ENCODE measurements at places on chromosomes 7 and 10.

DNA sequence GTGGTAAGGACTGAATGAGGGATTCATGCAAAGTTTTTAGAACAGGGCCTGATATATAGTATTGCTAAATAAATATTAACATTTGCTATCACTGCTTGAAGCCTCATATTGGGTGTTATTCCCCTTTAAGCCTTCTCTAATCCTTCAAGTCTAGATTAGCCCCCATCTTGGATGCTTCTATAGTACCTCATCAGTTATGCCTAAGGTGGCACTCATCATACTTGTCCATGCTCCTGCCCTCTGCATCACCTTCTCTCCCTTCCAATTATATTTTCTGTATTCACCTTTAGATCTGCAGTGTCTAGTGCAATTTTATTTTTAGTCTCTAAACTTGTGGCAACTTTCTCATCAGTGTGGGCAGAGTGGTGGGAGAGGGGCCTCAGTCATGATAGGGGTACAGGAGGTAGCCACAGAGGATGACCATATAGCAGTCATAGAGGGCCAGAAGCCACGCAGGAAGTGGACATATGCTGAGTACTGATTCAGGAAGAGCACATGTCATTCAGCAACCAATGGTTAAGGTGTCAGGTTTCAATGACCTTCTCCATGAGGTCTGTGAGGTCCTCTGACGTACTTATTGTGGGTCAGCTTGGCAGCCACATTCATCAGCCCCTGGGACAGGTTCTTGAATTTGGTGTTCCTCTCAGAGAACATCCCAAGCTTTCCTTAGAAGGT is 2.5 kb downstream of the ENTPD1 start:
- DNase-seq = no peak

- DNase-seq = no peak
Measured at GRCh38 chr10:1413823-1414222, 323.5 kb downstream of the ADARB2 start.

DNA sequence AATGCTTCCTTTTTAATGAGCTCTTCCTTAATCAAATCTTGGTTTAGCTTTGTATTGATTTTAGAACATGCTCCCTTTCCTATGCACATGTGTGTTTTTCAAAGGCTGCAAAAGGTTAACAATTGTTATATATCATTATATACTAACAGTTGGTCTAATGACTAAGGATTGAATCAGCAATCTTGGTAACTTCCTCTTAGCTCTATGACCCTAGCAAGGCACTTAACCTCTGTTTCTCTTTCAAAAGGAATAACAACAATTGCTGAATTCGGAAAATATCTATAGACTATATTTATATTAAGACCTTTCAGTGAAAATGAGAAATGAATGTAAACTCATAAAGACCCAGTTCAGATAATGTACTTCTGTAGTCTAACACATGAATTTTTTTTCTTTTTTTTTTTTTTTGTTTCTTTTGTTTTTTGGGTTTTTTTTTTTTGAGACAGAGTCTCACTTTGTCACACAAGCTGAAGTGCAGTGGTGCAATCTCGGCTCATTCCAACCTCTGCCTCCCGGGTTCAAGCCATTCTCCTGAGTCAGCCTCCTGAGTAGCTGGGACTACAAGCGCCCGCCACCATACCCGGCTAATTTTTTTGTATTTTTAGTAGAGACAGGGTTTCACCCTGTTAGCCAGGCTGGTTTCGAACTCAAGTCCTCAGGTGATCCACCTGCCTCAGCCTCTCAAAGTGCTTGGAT is 48.8 kb downstream of the HOXA1 start:
- DNase-seq = no peak

GRCh38 chr7:2031451-2031845 is 201.3 kb downstream of the MAD1L1 start:
- DNase-seq = no peak

DNA sequence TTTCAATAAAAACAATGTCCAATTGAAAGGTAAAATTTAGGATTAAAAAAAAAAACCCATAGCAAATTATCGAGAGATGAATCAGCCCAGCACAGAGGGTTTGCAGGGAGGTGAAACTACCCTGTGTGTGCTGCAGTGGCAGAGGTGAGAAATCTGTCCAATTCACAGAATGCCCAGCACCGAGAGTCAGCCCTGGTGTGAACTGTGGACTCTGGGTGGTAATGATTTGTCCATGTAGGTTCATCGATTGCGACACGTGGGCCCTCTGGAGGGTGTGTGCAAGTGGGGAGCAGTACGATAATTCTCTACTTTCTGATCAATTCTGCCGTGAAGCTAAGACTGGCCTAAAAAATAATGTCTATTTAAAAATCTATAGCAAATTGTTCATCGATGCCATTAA is 94.5 kb upstream of the PFKP start:
- no peak for DNase-seq

- DNase-seq = no peak
Measured at GRCh38 chr10:46527241-46527811, 29.1 kb downstream of the GPRIN2 start.

GRCh38 chr7:71198887-71199286 is 66.9 kb downstream of the GALNT17 start:
- no peak for DNase-seq

GRCh38 chr7:121456785-121457359 is 60.8 kb upstream of the FAM3C start:
- no peak for DNase-seq

- no peak for DNase-seq
Measured at GRCh38 chr7:90966346-90966745, 297.9 kb upstream of the FZD1 start.

- no peak for DNase-seq
Measured at GRCh38 chr7:101108330-101108857, 18.5 kb upstream of the SERPINE1 start.

GRCh38 chr7:12222889-12223579 is 11.9 kb downstream of the TMEM106B start:
- DNase-seq = no peak

DNA sequence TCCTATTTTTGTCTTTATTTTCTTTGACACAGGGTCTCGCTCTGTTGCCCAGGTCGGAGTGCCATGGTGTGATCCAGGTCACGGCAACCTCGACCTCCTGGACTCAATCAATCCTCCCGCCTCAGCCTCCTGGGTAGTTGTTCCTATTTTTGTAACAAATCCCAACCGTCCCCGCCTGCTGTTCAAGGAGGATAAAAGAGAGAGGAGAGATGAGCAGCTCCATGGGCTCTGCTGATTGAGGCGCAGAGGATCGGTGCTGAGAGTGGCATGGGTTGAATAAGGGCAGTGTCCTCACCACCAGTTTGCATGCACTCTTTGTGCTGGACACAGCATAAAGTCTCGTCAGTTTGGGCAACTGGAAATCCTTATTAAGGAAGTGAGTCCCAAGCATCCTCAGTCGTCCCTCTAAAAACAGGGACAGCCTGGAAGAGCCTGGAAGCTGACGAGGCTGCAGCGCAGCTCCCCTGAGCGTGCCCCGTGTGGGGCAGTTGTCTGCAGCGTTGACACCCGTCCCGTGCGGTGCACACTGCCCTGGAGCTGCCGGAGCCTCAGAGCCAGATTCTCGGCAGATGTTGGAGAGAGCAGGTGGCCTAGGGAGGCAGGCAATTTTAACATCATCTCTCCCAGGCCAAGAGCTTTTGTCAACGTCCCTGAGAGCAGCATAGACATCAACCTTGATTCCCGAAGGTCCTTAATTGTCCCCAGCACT is 404.2 kb upstream of the RNF32 start:
- no peak for DNase-seq

DNA sequence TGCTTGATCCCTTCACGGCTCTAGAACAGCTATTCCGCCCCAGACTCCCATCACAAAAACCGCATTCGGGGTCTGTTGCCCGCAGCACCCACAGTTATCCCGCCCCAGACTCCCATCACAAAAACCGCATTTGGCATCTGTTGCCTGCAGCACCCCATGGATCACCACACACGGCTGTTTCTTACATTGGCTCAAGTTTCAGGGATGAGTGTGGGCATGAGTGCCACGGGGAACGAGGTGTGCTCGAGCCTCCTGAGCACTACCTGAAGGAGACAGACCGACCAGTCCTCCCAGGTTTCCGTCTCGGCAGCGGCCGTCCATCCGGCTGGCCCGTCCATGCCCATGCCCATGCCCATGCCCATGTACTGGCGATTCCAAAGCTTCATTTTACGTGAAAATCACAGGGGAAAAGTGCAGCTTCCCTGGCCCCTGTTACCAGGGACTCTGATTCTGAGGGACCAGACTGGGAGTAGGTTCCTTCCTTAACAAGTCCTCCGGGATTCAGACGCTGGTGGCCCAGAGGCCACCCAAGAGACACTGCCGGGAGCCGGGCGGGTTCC is 66.4 kb upstream of the INSIG1 start:
- no peak for DNase-seq

GRCh38 chr7:157930441-157930840 is 593.6 kb downstream of the DNAJB6 start:
- no peak for DNase-seq

DNA sequence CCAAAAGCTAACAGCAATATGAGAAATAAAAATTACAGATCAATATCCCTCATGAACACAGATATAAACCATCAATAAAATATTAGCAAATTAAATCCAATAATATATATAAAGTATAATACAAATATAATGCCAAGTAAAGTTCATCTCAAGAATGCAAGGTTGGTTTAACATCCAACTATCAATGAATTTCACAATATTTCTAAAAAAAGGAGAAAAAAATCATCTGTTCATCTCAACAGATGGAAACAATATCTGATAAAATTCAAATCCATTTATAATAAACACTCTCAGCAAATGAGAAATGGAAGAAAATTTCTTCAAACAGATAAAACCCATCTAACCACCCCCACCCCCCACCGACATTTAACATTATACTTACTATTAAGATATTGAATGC is 86.9 kb downstream of the SIRT1 start:
- DNase-seq = no peak

- DNase-seq = no peak
Measured at GRCh38 chr10:110074758-110075671, 67.2 kb downstream of the ADD3 start.

DNA sequence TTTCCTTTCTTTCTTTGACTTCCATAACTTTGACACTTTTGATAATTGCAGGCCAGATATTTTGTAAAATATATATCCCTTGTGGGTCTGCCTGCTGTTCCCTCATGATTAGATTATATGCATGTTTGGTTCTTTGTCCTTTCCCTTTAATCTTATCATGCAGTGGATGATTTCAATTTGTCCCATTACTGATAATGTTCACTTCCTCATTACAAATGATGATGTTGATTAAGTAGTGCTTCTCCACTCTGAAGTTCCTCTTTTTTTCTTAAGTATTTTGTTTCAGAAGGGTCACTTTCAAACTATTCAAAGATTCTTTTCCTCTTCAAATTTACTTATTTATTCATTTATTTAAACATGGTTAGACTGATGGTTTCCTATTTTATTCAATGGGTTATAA is 898.1 kb downstream of the XPNPEP1 start:
- DNase-seq = no peak

GRCh38 chr10:33277135-33277536 is 57.3 kb downstream of the NRP1 start:
- DNase-seq = no peak
